NCI-H1092 treated with DMSO at 0.1 percent for 48 hours (cell line): ENCODE measurements at places on chromosomes 2 and 18.

DNA sequence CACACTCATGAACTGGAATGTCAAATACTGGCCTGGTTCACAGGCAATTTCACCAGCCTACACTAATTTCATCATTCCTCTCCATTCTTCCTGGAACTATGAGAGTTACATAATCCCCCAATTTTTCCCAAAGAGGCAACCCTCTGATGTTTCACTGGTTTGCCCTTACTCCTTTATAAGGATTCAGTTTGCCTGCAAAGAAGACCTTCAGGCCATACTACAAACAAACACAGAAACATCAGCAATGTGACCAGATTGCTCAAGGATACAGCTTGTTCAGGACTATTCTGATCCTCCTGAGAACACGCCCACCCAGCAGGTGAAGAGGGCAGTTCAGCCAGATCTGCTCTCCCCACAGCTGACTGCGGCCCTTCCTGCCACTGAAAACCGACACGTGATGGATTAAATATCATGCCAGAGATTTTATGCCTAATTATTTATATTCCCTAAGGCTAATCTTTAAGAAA lies 215.5 kb downstream of the ETAA1 start:
- no peak for DNase-seq

GRCh38 chr2:18410543-18410942 lies 149.9 kb downstream of the RDH14 start:
- DNase-seq = no peak

DNA sequence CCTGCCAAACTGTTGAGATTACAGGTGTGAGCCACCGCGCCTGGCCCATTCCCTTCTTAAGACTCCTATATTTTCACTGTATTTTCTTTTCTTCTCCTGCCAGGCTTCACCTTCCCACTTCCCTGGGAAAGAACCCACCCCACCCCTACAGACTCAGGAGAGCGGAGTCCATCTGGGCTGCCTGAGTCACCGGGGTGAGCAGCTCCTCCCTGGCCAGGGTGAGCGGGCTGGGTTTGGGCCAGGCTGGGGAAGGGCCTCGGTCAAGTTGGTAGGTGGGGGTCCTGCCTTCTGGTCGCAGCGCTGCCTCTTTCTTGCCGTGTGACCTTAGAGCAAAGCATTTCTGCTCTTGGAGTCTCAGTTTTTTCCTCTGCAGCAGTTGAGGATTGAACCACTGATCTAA lies 2.1 kb upstream of the GAREM2 start:
- DNase-seq = no peak

DNA sequence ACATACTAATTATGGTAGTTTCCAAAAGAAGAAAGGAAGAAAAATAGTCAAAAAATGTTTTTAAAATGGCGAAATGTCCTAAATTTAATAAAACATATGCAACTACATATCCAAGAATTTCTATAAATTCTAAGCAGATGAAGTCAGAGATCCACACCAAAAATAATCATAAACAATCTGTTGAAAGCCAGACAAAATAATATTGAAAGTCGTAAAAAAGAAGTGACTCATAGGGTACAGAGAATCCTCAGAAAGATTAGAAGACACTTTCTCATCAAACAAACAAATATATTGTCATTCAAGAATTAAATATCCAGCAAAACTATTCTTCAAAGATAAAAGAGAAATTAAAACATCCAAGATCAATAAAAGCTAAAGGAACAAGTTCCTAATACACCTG lies 281.4 kb upstream of the ZNF804A start:
- DNase-seq = no peak

DNA sequence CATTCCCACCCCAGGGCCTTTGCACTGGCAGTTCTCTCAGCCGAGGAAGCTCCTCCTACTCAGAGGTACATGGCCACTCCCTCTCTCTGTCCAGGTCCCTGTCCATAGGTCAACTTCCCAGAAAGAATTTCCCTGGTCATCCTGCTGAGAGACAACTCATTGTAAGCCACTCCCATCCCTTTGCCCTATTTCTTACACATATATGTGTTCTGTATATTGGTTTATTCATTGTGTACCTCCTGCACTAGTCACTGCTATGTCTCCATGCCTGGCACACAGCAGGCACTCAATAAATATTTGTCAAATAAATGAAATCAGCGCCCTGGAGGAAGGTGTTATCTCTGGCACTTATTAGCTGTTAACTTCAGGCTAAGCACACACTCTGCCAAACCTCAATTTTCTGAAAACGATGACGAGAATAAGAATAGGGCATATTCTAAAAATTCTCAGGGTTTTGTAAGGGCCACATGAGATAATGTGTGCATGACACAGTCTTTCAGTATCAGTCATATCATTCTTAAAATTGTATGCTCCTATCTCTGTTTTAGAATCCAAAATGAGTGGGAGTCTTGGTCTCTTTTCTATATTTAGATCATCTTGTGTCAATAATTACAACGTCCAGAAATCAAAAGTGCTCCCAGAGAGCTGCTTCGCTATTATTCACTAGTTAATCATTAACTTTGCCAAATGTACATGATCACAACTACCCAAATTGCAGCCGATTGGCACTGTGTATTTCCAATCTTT lies 198.0 kb downstream of the ALK start:
- DNase-seq = no peak

- no peak for DNase-seq
Observed at GRCh38 chr2:206245265-206245672, 29.2 kb upstream of the ZDBF2 start.

GRCh38 chr2:127864877-127865276 lies 6.9 kb upstream of the POLR2D start:
- DNase-seq = no peak

DNA sequence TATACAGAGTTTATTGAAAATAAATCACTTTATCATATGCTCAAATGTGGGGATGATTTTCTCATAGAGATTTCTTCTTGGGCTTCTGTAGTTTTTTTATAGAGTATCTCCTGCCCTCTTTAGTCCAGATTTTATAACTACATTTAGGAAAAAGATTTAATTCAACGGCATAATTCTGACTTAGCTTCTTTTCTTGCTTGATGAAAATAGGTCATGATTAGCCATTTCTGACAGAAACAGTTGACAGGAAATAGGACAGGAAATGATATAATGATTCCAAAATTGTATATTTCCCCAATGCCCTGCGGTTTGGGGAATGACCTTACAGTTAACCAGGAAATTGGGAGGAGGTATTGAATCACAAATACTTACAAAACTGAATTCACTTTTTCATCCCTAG lies 1531.9 kb upstream of the ACVR2A start:
- peak; percentile 13 for DNase-seq

DNA sequence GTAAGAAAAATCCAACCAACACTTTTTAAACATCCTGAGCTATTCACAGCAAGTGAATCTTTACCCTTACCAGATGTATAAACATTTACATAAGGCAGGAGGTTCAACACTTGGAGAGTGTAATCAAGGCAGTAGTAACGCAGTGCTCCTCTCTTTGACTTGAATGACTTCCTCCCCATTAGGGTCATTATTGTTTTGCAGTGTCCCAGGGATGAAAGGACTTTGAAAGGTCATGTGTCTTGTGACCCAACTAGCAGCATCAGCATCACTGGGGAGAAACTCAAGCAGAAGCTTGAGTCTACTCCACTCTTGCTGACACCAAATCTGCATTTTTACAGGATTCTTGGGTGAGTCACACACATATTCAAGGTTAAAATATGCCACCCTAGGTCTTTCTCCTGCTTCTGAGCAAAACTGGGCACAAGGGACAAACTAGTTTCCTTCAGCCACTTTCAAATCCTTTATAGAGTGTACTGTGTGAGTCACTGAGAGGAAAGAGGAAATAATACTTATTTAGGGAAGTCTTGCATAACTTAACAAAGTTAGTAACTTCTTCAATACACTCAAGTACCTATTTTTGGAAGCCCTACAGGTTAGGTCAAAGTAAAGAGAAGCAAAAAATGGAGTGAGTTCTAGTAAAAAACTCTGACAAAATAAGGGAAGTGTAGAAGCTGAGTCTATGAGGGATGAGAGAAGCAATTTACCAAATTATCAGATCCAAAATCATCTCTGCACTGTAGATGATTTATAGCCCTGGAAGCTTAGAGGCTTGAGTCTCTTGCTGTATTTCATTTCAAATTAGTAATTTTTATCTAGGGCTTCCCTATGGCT lies 51.0 kb upstream of the EML4 start:
- no peak for DNase-seq

- DNase-seq = peak; percentile 38
Observed at GRCh38 chr2:40208463-40208862, 243.4 kb downstream of the SLC8A1 start.

DNA sequence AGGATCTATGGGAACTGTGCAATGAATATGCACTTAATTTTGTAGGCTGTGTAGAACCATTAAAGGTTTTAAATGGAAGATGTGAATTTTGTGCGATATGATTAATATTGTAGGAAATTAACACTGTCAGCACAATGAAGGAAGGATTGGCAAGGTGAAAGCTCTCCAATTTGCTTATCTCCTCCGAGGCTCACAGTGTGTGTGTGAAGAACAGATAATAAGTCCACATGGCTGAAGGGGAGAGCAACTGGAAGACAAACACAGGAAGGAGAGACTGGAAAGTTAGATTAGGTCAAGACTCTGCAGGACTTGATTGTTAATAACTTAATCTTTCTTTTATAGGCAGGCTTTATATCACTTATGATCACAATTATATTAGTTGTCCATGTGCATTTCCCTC lies 269.7 kb upstream of the VRK2 start:
- no peak for DNase-seq

DNA sequence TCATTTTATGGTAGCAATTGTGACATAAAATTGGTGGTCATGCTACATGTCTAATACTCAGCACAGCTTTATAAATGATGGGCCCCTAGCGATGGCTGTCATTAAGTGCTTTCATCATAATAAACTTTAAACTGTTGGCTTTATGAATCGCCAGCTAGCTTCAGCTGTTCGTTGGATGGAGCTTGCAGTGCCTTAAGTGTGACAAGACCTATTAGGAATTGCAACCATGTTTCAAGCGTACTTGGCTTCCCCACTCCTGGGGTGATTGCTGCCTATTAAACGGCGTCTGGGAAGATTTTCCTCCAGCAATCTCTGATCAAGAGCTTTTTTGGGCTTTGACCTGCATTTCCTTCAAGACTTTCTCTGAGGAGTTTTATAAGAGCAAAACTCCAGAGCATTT lies 164.5 kb upstream of the SIX3 start:
- peak; percentile 61 for DNase-seq

DNA sequence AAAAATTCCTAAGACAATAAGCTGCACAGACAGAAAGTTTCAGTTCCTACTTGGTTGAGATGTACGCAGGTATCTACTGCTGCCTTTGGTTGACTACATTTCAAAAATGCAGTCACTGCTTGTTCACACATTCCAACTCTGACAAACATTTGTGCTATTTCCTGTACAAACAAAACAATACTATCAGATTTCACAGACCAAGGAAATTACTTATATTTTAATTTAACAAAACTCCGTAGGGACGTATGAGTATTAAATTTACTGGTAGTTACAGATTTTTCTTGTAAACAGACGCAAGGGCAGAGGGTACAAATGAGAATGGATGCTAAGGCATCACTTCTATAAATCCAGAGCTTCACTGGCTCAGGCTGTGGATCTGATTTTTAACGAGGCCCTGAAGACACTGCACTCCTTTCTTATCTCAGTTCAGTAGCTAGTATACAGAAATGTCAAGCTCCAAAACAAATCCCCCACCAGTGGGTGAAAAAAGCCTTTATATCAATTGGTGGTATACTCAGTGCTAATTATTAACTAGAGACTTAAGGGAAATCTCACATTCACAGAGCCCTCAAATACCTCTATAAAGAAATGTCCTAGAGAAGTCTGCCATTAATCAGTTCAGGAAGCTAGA lies 31.7 kb upstream of the TTC32 start:
- DNase-seq = no peak

GRCh38 chr2:85806358-85807118 lies 52.7 kb downstream of the ATOH8 start:
- DNase-seq = no peak

DNA sequence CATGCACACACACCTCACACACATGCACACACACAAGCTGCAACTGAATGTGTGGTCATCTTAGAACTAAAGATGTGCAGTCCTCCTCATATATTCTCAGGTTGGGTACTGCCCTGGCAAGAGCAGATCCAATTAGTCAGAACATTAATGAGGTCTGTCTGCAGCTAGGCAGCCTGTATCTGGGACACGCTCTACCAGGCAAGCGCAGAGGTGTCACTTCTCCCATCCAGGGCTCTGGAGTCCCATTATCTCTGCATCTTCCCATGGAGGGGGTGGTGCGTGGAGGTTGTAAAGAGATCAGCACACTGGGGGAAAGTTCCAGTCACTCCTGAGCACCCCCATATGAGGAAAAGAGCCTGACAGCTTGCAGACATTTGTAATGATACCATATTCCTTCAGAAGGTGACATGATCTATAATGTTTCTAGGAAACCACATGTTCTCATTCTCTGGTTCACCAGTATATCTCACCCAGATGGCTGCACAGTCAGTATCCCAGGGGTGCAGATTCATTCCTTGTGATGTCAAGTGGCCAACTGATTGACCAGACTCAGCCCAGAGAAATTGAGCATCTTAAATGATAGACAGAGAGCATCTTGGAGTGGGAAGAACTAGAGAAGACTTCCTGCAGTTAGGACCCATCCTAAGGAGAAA lies 95.4 kb downstream of the RTN4 start:
- no peak for DNase-seq

DNA sequence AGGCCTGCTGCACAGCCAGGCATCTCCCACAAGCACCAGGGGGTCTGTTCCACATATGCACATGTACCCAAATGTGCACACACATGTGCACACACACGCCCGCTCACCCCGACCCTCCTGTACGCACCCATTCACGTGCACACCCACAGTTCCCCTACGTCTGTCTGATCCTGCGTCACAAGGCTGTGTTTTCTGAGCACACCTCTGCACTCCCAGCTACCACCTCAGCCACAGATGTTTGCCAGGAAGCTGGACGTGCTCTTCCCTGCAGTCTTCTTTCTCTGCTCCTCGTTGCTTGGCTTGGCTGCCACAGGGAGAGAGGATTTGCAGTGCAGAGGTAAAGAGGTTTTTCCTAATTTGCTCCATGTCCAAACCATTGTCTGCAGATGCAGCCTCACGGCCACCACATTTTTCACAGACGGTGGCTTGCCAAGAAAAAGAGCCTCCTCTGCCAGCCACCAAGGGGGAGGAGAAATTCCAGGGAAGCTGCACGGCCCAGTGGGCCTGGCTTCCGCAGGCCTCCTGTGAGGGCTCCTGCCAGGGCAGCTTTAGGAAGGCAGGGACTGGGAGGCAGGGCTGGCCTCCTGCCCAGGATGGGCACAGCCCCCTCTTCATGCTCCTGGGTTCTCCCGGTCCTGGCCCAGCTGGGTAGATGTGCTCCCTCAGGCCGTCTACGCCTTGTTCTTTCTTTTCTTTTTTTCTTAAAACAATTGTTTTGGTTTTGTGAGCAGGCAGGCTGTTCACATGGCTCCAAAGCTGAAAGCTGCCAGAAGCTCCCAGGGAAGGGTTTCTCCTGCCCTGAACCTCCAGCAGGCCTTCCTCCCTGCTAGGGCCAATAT lies 29.3 kb upstream of the HS6ST1 start:
- peak; percentile 16 for DNase-seq

- DNase-seq = no peak
Observed at GRCh38 chr18:6624661-6625311, 104.7 kb upstream of the ARHGAP28 start.

DNA sequence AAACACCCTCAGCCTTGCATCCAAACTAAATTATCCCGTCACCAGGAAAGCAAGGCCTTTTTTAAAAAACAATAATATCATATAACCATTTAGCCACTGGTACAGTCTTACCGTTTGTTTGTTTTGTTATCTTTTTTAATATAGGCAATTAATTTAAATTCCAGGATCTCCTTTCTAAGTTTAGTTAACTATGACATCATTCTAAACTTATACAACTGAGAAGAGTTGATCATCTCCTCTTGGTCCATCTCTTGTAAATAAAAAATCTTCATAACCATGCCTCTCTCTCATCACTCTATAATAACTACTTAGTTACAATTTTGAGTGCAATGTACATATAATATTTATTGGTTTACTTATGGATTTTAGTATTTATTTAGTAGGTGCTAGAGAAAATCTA lies 46.2 kb downstream of the RND3 start:
- DNase-seq = no peak
